ENCODE measurements at places on chromosomes 2 and 18. TPM values are rescaled to one million over a fixed set of nuclear protein-coding genes. Genes with fewer than 3 reads are reported as not detected.
A peak's percentile ranks its signal among the peaks of the same experiment; 100 is the strongest.

GRCh38 chr2:46737577-46737976, 178.0 kb downstream of the MCFD2 start:
- peaks cover 3% of the 10 kb centered on the region for H3K36me3 ChIP-seq
- H3K4me1 ChIP-seq = no peaks in the 10 kb centered on the region
- no peak for DNase-seq
- H3K4me3 ChIP-seq = no peak overlapping the region
- H3K27ac ChIP-seq = no peak overlapping the region

DNA sequence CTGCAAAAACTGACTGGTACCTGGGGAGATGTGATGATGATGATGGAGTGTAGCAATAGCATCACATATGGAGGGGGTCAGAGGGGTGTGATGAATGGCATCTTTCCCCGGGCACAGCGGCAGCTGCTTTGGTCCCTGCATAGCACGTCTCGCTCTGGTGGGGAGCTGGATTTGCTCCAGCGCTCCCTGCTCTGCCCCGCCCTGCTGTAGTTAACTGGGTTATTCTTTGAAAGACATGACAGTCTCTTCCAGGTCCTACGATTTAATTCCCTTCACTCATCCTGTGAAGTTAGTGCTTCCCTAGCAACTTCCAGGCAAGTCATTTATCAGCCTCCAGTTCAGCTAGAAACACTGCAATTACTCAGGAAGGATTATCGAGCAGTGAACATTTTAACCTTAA, 463.1 kb downstream of the TSN start:
- no peaks in the 10 kb centered on the region for H3K4me1 ChIP-seq
- H3K36me3 ChIP-seq = no peaks in the 10 kb centered on the region
- H3K4me3 ChIP-seq = no peak overlapping the region
- H3K27ac ChIP-seq = no peak overlapping the region

GRCh38 chr18:44564922-44565321, 115.8 kb upstream of the SETBP1 start:
- H3K27ac ChIP-seq = no peak overlapping the region
- no peak for DNase-seq
- H3K4me3 ChIP-seq = no peak overlapping the region
- H3K36me3 ChIP-seq = no peaks in the 10 kb centered on the region
- H3K4me1 ChIP-seq = no peaks in the 10 kb centered on the region
- peaks cover 2% of the 10 kb centered on the region for H3K27me3 ChIP-seq

- no peaks in the 10 kb centered on the region for H3K36me3 ChIP-seq
- no peak overlapping the region for H3K27ac ChIP-seq
- no peak overlapping the region for H3K4me3 ChIP-seq
- no peaks in the 10 kb centered on the region for H3K4me1 ChIP-seq
- no peaks in the 10 kb centered on the region for H3K27me3 ChIP-seq
These were observed 245.2 kb upstream of the SPHKAP start for GRCh38 chr2:228426502-228427216.

DNA sequence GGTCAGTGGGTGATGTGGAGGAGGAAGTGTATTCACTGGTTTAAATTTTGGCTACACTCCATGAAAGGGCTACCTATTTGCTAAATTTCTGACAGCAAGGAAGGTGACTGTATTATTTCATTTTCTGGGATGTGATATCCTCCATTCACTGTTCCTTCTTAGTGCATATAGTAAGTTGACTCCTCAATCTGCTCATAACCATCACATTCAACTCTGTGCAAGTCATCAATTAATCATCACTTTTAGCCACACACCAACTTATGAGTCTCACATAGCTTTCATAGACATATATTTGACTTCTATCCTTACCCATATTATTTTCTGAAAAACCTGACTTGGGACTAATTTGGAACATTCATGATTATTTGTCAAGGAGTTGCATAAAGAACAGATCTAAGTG, 16.9 kb downstream of the KLHL41 start:
- no peak overlapping the region for H3K27ac ChIP-seq
- H3K4me3 ChIP-seq = no peak overlapping the region
- no peaks in the 10 kb centered on the region for H3K27me3 ChIP-seq
- DNase-seq = no peak
- H3K36me3 ChIP-seq = peaks cover 9% of the 10 kb centered on the region
- H3K4me1 ChIP-seq = no peaks in the 10 kb centered on the region

- H3K27ac ChIP-seq = no peak overlapping the region
- no peak for DNase-seq
- H3K36me3 ChIP-seq = peaks cover 26% of the 10 kb centered on the region
- no peak overlapping the region for H3K4me3 ChIP-seq
- H3K4me1 ChIP-seq = peaks cover 21% of the 10 kb centered on the region
These were observed 71.2 kb downstream of the CUL3 start for GRCh38 chr2:224513991-224514390.

DNA sequence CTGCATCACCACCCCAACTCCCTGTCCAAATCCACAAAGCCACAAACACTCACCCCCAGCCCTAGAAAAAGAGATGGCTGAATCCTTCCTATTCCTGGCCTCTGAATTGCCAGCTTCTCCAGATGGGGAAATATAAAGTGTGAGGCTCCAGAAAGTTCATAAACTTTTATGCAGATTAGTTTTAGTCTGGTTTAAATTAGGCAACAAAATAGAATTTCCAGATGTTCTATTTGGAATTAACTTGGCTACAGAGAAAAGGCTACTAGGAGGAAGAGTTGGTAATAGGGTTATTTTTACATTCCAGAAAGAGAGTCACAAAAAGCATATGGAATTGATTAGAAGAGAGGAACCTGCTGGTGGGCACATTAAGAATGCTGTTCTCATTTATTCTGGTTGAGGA, 56.0 kb downstream of the EN1 start:
- no peak for DNase-seq
- H3K27ac ChIP-seq = no peak overlapping the region
- peaks cover 6% of the 10 kb centered on the region for H3K27me3 ChIP-seq
- H3K36me3 ChIP-seq = no peaks in the 10 kb centered on the region
- H3K4me1 ChIP-seq = no peaks in the 10 kb centered on the region

GRCh38 chr2:225207043-225207442, 164.8 kb upstream of the DOCK10 start:
- H3K27ac ChIP-seq = no peak overlapping the region
- no peak for DNase-seq
- no peaks in the 10 kb centered on the region for H3K4me1 ChIP-seq
- no peaks in the 10 kb centered on the region for H3K36me3 ChIP-seq
- H3K4me3 ChIP-seq = no peak overlapping the region

- no peak overlapping the region for H3K4me3 ChIP-seq
- no peak for DNase-seq
- peaks cover 2% of the 10 kb centered on the region for H3K27me3 ChIP-seq
- H3K27ac ChIP-seq = no peak overlapping the region
- no peaks in the 10 kb centered on the region for H3K4me1 ChIP-seq
These were observed 85.2 kb downstream of the PRELID3A start for GRCh38 chr18:12492907-12493306.

DNA sequence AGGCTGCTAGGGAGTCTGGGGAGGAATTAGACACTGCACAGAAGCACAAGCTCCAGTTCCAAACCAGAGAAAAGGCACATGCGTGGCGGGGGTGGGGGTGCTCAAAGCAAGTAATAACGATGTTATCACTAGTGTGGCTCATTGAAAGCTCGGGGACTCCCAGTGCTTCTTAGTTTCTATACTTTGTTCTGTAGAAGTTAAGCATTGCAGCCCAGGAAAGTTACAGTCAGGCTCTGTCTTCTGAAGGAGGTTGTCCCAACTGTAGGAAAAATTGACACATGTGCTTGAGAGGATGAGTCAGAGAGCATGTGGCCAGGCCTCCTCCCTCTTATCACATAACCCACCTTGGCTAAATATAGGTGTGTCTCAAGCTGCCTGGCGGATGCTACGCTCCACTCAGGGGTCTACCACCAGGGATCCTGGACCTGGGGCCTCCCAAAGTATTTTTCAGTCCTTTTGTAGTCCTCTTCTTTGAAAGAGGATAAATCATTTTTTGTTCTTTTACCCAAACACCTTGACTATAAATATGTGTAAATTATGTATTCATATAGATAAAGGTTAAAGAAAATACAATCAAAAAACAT, 3.8 kb downstream of the GALNT5 start:
- DNase-seq = peak; percentile 6
- no peaks in the 10 kb centered on the region for H3K36me3 ChIP-seq
- peak overlapping the region; percentile 43 for H3K4me3 ChIP-seq
- no peaks in the 10 kb centered on the region for H3K27me3 ChIP-seq
- H3K4me1 ChIP-seq = peaks cover 29% of the 10 kb centered on the region

- H3K27me3 ChIP-seq = no peaks in the 10 kb centered on the region
- no peak for DNase-seq
- no peaks in the 10 kb centered on the region for H3K36me3 ChIP-seq
- no peak overlapping the region for H3K27ac ChIP-seq
- peaks cover 4% of the 10 kb centered on the region for H3K4me1 ChIP-seq
- no peak overlapping the region for H3K4me3 ChIP-seq
These were observed 43.7 kb upstream of the FZD5 start for GRCh38 chr2:207813221-207813916.

DNA sequence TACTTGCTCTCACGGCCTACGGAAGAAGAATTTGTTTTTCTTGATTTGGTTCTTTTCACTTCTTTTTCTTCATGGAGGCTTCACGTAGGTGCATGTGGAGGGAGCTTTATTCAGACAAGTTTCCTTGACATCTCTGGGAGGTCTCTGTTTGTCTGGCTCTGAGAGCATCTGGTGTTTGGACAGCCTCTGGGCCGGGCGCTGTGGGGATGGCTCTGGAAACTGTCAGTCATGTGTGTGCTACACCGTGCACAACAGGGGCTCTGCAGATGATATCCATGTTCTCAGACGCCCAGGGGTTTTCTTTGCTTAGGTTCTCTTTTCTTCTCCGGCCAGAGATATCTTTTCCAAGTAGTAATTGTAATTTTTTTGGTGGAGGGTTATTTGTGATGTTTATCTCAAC, 130.7 kb downstream of the SH3RF3 start:
- no peaks in the 10 kb centered on the region for H3K27me3 ChIP-seq
- H3K27ac ChIP-seq = no peak overlapping the region
- H3K36me3 ChIP-seq = no peaks in the 10 kb centered on the region
- H3K4me1 ChIP-seq = no peaks in the 10 kb centered on the region

DNA sequence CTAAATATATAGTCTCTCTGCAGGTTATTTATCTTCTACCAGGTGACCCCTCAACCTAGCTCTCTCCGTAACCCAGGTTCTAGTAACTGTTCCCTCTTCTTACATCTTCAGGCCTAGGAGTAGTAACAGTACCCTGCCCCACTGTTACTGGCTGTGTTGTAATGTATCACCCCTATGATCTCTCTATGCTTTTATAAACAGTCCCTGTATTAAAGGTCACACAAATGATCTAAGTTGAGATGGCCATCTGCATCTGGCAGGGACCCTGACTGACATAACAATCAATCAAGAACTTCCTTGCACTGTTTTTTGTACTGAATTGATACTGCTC, 219.7 kb upstream of the STK17B start:
- no peak for DNase-seq
- no peaks in the 10 kb centered on the region for H3K4me1 ChIP-seq
- H3K27ac ChIP-seq = no peak overlapping the region
- H3K36me3 ChIP-seq = no peaks in the 10 kb centered on the region

GRCh38 chr2:28951910-28952835, 28.9 kb upstream of the TOGARAM2 start:
- H3K27me3 ChIP-seq = no peaks in the 10 kb centered on the region
- peaks cover 3% of the 10 kb centered on the region for H3K4me1 ChIP-seq
- H3K4me3 ChIP-seq = no peak overlapping the region
- no peak for DNase-seq
- no peak overlapping the region for H3K27ac ChIP-seq
- peaks cover 18% of the 10 kb centered on the region for H3K36me3 ChIP-seq

GRCh38 chr18:45282101-45282812, 333.0 kb upstream of the SLC14A2 start:
- no peak overlapping the region for H3K27ac ChIP-seq
- no peak for DNase-seq
- H3K4me3 ChIP-seq = no peak overlapping the region

- H3K27ac ChIP-seq = no peak overlapping the region
- no peaks in the 10 kb centered on the region for H3K4me1 ChIP-seq
- DNase-seq = no peak
- H3K27me3 ChIP-seq = peaks cover 9% of the 10 kb centered on the region
- no peak overlapping the region for H3K4me3 ChIP-seq
- no peaks in the 10 kb centered on the region for H3K36me3 ChIP-seq
These were observed 210.6 kb downstream of the C1D start for GRCh38 chr2:67851956-67852824.

- H3K27me3 ChIP-seq = peaks cover 2% of the 10 kb centered on the region
- H3K4me3 ChIP-seq = no peak overlapping the region
- no peak overlapping the region for H3K27ac ChIP-seq
- DNase-seq = no peak
- no peaks in the 10 kb centered on the region for H3K4me1 ChIP-seq
- no peaks in the 10 kb centered on the region for H3K36me3 ChIP-seq
These were observed 13.5 kb downstream of the IL36B start for GRCh38 chr2:113039158-113039557.

DNA sequence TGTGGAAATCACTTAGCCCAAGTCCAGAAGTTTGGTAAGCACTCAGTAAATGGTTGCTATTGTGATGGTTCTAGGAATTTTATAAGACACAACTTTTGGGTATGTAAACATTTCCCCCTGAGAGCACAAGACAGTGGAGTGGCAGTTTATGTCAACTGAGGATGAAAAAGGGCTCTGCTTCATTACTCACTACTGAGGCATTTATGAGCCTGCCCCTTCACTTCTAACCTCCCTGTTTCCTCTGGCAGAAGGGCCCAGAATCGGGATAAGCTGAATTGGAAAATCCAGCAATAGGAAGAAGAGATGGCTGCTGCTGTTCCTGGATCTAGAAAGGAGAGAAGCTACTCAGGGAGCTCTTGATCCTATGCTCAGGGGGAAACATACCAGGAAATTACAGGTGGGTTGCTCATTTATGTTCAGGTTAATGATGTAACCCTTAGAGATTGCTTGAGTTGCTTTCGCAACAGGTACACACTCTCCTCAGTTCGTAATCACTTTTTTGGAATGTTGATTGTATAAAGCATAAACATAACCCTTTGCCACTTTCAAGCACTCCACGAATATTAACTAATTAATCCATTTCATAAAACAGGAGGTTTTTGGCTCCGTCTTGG, 46.3 kb downstream of the ADCYAP1 start:
- H3K27ac ChIP-seq = no peak overlapping the region
- no peaks in the 10 kb centered on the region for H3K36me3 ChIP-seq
- no peaks in the 10 kb centered on the region for H3K4me1 ChIP-seq
- no peaks in the 10 kb centered on the region for H3K27me3 ChIP-seq
- no peak for DNase-seq

- no peaks in the 10 kb centered on the region for H3K36me3 ChIP-seq
- no peaks in the 10 kb centered on the region for H3K27me3 ChIP-seq
- H3K27ac ChIP-seq = no peak overlapping the region
- no peak overlapping the region for H3K4me3 ChIP-seq
- no peak for DNase-seq
- H3K4me1 ChIP-seq = no peaks in the 10 kb centered on the region
These were observed 308.4 kb upstream of the CDH2 start for GRCh38 chr18:28485210-28485801.

The IL1R1 gene
- 1.3 TPM for total RNA-seq

The AGPS gene
- total RNA-seq = 61.2 TPM

The GBX2 gene
- total RNA-seq = not detected

The CHRND gene
- total RNA-seq = not detected

The EMILIN1 gene
- total RNA-seq = 0.64 TPM

The ATOH8 gene
- 0.12 TPM for total RNA-seq

The LIMS3 gene
- total RNA-seq = not detected

The MC4R gene
- not detected for total RNA-seq

The CEP192 gene
- total RNA-seq = 55.1 TPM

The PROKR1 gene
- not detected for total RNA-seq

The TCF23 gene
- not detected for total RNA-seq
